Activated naive CD4-positive, alpha-beta T cell treated with anti-CD3 and anti-CD28 coated beads, Interleukin-2, amount 50 U/mL, for 16 hours (primary cell): ENCODE measurements at places on chromosomes 3 and 15.

- DNase-seq: no peak
Observed at GRCh38 chr3:64651741-64652241, 36.0 kb downstream of the ADAMTS9 start.

- DNase-seq: no peak
Observed at GRCh38 chr15:65426216-65426853, 3.6 kb upstream of the IGDCC4 start.

GRCh38 chr3:169026543-169027182 is 636.8 kb downstream of the MECOM start:
- DNase-seq: no peak

GRCh38 chr3:44954962-44955361 is 21.0 kb downstream of the ZDHHC3 start:
- DNase-seq: no peak

DNA sequence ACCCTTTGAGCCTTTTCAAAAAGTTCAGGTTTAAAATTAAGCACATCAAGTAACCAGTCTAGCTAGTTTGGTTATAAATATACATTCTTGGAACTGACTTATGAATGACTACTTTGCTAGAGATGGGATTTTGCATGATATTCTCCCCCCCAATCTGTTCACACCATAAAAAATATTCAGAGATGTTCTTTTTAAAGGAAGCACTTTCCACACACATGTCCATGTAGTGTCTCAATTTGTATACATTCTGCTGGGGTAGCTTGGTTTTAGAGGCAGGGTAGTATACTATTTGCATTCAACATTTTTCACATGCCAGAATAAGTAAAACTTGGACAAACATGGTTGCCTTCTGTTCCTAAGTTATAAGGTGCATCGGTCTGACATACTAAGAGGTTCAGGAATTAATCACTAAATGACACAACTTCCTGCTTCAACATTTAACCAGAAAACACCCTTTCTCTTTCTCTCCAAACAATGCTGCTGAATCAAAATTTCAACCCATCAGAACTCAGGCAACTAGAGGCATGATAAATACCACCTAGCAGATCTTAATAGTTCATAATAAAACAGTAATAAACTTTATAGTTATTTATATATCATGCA is 57.0 kb downstream of the SUMF1 start:
- no peak for DNase-seq

GRCh38 chr15:35680951-35681350 is 135.0 kb upstream of the DPH6 start:
- DNase-seq: no peak

DNA sequence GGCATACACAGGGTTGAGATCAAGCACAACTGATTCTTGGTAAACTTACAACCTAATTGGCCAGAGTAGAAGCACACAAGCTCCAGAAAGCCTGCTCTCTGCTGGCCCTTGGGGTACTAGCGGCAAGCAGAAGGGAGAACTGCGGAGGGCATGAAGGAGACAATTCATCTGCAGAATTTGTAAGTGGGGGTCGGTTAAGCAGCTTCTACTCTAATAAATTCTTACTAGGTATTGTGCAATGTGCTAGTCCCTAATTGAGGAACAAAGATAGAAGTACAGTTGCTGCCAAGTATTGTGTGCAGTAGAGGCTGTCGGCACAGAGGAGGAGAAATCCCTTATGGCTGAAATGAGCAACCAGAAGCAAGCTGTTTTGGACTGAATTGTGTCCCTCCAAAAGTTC is 91.2 kb upstream of the VEPH1 start:
- no peak for DNase-seq

GRCh38 chr3:129119365-129120100 is 2.1 kb downstream of the RAB43 start:
- DNase-seq: no peak
